Central memory CD4-positive, alpha-beta T cell (primary cell): ENCODE measurements at places on chromosomes 2 and 18.
A peak's percentile ranks its signal among the peaks of the same experiment; 100 is the strongest.

DNA sequence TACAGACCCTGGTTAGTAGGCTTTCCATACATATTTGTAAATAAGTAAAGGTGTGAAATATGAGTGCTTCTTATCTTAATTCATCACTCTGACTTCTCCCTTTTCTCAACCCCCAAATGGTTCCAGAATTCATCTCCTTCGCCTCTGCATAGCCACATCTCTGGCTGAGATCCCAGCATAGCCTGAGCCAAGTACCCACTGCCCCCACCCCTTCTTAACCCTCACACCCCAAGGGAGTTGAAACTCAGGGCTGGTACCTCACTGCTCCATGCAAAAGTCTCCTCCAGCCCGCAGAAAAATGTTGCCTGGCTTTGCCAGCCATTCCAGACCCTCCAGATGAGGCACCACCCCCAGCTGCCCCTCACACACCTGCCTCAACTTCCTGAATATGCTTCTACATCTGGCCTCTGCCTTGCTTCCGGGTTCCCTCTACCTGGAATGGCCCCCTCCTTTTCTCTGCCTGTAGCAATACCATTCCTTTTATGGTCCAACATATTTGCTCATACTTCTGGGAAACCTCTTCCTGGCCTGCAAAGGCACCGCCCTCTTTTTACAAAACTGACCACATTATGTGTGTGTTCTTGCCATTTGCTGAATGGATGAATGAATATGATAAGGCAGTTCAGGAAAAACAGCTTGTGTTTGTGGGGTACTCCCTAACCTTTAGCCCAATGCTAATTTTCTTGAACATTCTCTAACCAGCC lies 112.8 kb downstream of the CELF4 start:
- no peak for DNase-seq

- DNase-seq = no peak
These were observed 29.6 kb downstream of the SLC25A12 start for GRCh38 chr2:171864357-171864985.

- DNase-seq = no peak
These were observed 1248.9 kb upstream of the CHAC2 start for GRCh38 chr2:52518678-52519077.

DNA sequence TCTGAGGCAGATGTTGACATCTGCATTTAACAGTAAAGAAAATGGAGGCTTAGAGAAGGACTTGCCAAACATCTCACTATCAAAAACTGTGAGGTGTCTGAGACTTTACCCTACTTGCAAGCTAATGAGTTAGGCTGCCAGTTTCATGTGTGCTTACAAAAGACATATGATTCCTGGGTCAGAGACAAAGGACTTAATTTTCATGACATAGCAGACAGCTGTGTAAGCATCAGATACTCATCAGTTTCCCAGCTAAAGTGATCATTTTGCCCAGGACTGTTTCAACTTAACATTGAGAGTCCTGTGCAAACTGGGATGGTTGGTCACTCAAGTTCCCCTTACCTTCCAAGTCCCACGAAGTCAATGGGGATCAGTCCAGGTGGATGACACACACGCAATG lies 18.9 kb upstream of the DAPL1 start:
- no peak for DNase-seq

DNA sequence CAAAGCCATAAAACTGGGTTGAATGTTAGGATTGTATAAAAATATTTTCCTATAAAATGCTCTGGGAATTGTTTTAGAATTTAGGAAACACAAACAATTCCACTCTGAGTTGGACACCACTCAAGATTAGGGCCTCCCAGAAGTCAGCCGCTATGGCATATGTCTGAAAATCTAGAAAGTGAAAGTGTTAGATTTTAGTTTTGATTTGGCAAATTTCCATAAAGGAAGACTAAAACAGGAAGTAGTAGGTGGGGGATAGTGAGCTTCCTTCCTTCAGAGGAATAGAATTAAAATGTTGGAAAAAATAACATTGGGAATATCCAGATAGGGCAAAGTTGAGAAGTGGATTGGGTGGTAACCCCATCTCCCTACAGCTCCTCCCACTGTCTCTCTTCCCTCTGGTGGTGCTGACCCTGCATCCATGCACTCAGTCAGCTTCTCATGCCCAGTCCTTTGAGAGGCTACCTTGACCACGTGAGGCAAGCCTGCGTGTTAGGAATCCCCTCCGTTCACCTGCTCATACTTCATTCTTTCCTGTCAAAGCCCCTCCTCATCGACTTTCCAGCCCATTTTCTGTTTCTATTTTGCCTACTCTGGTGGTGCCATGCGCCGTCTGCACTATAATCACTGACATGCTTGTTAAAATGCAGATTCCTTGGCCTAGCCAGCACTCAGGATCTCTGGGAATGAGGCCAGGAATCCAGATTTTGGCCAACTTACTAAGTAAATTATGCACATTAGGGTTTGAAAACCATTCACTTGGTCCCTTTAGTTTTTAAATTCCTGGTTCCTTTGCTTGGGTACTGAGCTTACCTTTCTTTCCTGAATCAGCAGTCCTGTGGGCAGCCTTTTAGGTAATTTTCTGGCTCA lies 83.5 kb downstream of the POLE4 start:
- no peak for DNase-seq

DNA sequence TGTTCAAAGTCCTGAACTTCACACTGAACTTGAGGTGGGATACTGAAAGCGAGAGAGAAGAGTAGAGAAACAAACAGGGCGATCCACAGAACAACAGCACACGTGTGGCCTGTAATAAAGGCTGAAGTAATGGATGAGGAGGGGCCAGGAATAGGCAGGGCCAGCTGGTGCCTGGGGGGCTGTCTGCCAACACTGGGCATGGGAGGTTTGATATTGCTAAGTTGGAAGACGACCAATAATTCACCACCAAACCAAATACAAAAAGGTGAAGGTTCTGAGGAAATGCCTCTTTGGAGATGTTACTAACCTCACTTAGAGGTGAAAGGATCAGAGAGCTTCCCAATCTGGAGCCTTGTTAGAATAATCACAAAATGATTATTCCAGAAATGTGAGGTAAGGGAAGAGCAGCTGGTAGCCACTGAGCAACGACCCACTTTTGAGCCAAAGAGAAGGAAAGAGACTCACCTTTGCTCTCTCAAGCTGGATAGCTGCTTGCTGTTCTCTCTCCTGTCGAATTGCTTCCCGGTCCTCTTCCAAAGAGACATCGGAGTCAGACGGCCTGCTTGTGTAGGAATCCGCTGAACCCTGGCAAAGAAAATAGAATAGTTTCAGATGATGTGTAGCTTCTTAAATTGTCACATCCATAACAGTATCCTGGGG lies 54.7 kb upstream of the ARL5A start:
- no peak for DNase-seq

DNA sequence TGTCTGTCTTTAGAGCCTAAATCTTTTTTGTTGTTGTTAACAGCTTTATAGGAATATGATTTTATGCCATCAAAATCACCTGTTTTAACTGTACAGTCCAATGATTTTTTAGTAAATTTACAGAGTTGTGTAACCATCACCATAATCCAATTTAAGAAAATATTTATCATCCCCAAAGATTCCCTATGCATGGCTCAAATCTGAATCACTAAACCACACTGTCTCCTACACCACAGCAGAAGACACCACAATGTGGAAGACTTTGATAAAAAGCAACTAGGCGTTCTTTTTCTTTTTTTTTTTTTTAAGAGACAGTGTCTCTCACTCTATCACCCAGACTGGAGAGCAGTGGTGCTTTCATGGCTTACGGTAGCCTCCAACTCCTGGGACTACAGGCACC lies 99.6 kb downstream of the TXNL1 start:
- DNase-seq = no peak

- no peak for DNase-seq
These were observed 90.7 kb upstream of the GCFC2 start for GRCh38 chr2:75801234-75801982.

GRCh38 chr2:191866675-191867506 lies 20.0 kb upstream of the CAVIN2 start:
- no peak for DNase-seq

DNA sequence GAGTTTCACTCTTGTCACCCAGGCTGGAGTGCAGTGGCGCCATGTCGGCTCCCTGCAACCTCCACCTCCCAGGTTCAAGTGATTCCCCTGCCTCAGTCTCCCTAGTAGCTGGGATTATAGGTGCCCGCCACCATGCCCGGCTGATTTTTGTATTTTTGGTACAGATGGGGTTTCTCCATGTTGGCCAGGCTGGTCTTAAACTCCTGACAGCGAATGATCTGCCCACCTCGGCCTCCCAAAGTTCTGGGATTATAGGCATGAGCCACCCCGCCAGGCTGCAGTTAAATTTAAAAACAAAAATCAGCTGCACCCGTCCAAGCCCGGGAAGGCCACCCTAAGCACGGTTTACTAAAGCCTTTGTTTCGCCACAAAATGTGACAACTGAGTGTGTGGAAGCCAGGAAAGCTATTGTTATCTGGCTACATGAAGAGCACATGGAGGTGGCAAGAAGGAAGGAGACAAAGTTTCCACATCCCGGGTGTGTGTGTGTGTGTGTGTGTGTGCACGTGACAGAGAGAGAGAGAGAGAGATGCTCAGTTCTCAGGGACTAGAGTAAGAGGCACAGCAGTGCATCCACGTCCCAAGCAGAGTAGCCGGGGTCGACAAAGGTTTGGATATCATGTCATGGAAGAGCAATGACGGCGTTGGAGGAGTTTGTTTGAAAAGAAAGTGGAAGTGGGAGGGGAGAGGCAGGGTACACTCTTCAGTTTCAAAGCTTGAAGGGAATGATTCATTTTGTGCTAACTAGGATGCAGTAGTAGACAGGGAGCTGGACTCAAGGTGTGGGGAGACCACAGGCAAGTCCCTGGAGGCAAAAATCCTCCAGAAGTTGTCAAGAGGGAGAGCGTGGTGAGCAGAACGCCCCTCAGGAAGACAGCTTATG lies 20.1 kb downstream of the INPP5D start:
- no peak for DNase-seq

DNA sequence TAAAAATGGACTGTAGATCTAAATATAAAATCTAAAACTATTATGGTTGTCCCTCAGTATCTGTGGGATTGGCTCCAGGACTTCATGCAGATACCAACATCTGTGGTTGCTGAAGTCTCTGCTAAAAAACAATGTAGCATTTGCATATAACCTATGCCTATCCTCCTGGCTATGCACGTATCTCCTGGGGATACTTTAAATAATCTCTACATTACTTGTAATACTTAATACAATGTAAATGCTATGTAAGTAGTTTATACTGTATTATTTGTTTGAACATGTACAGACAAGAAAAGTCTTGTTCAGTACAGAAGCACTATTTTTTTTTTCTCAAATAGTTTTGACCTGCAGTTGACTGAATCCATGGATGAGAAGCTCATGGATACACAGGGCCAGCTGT lies 134.9 kb downstream of the ZAP70 start:
- DNase-seq = no peak

DNA sequence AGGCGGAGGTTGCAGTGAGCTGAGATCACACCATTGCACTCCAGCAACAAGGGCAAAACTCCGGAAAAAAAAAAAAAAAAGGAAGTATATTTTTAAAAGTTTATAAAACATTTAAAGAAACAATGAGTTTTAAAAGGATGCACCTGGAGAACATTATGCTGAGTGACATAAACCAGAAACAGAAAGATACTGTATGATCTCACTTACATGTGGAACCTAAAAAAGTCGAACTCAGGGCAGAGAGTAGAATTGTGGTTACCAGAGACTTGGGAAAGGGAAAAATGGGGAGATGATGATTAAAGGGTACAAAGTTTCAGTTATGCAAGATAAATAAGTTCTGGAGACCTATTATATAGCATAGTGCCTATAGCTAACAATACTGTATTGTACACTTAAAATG lies 52.8 kb upstream of the RTN4 start:
- DNase-seq = no peak

DNA sequence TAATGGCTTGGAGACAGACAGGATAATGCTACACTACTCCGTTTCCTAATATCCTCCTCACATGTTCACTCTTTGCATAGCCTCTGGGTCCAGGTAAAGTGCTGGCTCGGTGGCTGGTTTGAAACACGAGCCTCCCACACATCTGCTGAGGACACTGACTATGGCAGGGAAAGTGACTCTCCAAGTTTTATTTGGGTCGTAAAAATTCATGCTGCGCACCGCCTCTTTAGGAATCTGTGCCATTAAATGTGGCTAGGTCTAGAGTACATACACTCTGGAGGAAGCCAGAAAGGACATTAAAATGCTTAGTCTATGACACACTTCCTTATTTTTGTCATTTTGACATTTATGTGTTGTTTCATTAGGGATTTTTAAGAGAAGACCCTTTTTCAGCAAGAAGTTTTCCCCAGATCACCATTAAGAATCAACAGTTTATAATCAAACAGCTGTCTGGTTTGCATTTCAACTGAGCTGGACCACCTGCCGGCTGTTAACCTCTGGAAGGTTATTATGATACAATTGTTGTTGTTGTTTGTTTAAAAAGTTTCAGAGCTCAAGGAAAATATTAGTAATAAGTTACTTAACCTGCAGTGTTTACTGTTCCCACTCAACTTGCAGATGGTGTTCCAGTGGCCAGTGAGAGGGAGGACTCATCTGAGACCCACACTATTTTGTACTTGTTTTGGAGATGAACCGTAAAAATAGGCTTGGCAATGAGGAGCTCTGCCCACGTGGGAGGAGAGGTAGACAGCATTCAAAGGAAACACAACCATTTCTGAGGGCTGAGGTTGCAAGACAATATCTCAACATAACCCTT lies 443.3 kb upstream of the MEIS1 start:
- no peak for DNase-seq

GRCh38 chr18:47215554-47216138 lies 35.8 kb downstream of the SKOR2 start:
- DNase-seq = no peak

- no peak for DNase-seq
These were observed 70.2 kb downstream of the ADD2 start for GRCh38 chr2:70697603-70698383.

GRCh38 chr18:58605027-58606020 lies 23.6 kb downstream of the ALPK2 start:
- peak; percentile 42 for DNase-seq

DNA sequence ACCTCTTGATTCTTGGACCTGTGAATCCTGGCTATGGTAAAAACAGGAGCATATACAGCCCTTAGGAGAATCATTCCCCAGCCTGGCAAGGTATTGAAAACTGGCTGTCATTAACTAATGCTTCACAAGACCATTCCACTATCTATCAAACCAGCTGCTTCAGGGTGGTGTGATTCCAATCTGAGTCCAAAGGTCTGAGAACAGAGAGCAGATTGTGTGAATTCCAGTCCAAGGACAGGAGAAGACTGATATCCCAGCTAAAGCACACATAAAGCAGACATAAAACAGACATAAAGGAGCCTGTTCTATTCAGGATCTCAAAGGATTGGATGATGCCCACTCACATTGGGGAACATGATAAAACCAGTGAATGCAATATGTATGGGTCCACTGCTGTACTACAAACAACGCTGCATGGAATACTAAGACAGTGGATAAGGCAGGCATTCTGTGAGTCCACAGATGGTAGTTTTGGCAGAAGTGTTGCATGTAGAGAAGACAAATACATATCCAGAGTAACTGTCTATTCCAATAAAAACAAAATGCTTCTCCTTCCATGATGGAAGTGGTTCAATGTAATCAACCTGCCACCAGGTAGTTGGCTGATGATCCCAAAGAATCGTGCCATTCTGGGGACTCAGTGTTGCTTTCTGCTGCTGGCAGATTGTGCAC lies 363.9 kb downstream of the KCNJ3 start:
- no peak for DNase-seq

GRCh38 chr2:222160944-222161343 lies 137.9 kb downstream of the PAX3 start:
- DNase-seq = no peak

- no peak for DNase-seq
These were observed 47.7 kb upstream of the TMEM247 start for GRCh38 chr2:46431481-46432235.

- no peak for DNase-seq
These were observed 130.6 kb downstream of the COL6A3 start for GRCh38 chr2:237283131-237283928.
